ENCODE measurements at places on chromosomes 12 and 14.

DNA sequence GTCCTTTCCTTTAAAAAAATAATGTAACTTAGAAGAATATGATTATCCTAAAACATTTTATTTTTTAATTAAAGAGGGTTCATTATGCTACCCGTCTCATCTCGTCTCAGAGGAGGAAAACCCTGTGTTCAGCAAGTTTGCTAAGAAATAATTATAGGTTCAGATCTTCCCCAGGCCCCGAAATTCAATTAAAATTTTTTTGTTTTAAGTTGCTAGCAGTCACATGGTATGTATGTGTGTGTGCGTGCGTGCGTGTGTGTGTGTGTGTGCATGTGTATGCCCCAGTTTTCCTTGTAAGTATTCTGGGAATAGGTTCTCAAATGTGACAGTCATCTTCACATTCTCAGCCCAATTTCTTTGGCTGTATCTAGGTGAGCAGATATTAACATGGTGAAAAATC lies 86.6 kb upstream of the HOXC13 start:
- DNase-seq: no peak

DNA sequence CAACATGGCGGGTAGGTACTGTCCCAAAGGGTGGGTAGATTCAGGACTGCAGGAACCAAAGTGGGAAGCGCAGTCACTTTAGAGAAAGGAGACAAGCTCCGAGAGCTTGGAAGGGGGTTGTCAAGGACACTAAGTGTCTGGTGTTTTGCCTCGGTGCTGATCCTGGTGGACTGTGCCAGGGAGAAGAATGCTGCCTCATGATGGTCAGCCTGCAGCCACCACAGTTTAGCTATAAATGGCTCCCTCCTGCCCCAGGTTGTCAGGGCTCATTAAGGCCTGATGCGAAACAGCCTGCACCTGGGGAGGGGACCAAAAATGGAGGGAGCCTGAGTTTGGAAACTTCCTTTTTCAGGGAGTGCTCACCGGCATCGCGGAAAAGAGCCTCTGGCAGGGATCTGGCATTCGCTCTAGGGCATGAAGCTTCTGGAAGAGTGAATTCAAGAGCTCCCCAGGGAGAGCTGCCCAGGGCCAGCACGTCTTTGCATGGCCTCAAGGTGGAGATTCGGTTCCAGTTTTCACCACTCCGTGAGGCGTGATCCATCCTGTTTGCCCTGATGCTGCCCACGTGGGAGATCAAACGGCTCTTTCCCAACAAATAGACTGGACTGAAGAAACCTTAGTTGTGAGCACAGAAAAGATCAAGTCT lies 164.0 kb downstream of the FOXN3 start:
- no peak for DNase-seq

- DNase-seq: no peak
These were observed 218.4 kb downstream of the ADAMTS20 start for GRCh38 chr12:43333644-43334043.

DNA sequence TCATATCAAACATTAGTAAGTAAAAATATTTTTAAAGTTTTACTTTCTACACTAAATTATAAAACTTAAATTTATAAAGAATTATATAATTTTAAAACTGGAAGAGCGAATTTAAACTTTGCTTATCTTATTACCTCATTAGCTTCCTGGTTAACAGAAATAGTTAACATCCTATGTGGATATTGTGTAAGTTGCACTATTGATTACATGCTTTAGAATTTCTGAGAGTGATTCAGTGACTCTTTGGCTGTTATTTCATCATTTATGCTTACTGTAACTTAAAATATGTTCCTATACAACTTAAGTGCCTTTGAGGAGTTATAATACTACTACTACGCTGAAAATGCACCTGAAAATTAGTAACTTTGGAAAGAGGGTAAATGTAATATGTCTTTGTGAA lies 101.4 kb downstream of the FOXA1 start:
- DNase-seq: no peak

GRCh38 chr12:18363321-18363720 lies 102.0 kb downstream of the PIK3C2G start:
- no peak for DNase-seq

- no peak for DNase-seq
These were observed 1.1 kb downstream of the NUMB start for GRCh38 chr14:73457041-73457923.

- DNase-seq: peak; percentile 97
These were observed at the start of gene CFAP251 for GRCh38 chr12:121917950-121918678. CFAP251 (plus strand) TSS chr12:121918592; CDS start chr12:121921306, 2,714 bp downstream.

DNA sequence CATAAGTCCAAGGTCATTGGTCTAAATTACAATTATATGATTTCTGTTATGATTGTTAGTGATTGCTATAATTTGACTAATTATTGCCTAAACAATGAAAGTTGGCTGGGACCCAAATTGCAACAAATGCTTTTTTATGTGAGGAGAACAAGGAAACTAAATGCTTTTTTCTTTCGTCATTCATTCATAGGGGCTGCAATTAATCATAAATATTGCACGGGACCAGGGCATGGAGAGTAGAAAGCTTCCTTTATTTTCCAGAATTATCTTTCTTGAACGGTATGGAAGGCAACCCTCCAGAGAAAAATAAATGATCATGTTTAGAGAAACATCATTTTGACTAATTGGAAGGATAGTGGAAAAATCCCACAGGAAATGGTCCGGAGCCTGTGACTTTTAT lies 32.6 kb upstream of the ARHGAP5 start:
- no peak for DNase-seq

GRCh38 chr14:91242635-91243034 lies 1.9 kb downstream of the GPR68 start:
- no peak for DNase-seq

DNA sequence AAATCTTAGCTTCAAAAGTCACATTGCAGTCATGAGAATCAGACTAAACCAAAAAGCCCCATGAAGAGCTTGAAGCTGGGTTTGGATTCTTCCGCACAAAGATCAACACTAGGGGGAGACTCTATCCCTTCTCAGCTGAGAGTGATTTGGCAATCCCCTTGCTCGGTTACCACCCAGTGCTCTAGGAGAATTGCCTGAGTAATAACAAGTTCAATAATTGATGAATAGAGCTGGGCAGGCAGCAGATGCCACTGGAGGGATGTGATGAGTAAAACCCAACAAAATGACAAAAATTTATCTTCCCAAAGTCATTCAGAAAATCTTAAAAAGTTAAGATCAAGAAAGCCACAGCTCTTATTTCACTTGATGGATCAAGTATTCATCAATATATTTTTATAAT lies 185.6 kb upstream of the ARID2 start:
- DNase-seq: peak; percentile 51

DNA sequence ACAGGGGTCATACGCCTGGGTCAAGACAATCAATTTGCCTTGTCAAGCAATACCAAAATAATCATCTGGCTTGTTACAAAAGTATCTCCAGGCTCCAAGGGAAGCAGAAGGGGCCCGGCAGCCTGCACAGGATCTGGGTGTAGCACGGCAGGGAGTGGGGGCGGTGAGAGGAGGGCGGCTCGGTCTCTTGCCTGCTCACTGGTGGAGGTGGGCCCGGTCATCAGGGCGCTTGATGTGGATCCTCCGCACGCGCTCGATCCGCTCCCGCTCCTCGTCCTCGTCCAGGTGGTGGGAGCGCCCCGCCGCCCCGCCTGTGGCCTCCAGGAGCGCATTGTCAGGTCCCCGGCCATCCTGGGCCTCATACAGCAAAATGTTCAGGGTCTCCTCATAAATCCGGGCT lies 25.7 kb downstream of the KCTD10 start:
- DNase-seq: no peak

DNA sequence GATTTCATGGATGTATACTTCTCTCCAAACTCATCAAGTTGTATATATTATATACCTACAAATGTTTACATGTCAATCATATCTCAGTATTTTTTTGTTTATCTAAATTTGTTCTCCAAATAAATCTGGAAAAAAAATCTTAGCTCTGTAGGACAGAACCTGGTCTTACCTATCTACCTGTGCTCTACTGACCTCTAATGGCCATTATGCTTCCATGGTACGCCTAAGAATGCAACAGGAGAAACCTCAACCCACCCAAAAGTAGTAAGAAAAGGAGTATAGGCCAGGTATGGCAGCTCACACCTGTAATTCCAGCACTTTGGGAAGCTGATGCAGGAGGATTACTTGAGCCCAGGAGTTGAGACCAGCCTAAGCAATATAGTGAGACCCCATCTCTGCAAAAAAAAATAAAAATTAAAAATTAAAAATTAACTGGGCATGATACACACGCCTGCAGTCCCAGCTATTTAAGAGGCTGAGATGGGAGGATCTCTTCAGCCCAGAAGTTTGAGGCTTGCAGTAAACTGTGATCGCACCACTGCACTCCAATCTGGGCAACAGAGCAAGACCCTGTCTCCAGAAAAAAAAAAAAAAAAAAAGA lies 8.7 kb downstream of the OR11H4 start:
- DNase-seq: no peak

DNA sequence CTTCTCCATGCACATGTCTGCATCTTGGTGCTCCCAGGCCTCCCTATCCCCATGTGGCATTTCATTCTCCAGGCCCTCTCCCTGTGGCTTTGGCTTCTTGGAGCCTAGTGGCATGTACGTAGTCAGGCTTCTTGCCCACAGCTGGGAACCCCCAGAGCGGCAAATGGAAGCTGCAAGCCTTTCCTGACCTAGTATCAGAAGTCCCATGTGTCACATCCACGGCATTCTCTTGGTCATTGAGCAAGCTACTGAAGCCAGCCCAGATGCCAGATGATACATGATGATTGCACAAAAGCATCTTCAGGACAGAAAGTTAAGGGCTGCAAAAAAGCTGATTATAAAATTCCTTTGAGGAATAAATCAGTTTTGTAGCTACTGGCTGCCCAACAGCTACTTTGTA lies 154.9 kb downstream of the PELI2 start:
- DNase-seq: no peak

DNA sequence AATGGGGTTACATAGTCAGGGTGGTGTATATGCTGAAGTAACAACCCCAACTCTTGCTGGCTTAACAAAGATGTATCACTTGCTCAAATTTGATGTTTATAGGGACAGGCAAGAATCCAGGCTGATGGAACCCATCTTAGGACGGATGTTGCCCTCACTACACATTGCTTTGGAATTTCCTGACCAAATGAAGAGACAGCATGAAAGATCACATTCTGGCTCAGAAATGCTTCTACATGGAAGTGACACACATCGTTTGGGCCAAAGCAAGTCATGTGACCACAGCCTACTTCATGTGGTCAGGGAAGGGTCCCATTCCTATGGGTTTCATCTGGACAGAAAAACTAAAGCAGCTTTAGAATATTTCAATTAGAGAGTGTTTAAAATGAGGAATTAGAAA lies 345.8 kb downstream of the TMEM132D start:
- DNase-seq: no peak

DNA sequence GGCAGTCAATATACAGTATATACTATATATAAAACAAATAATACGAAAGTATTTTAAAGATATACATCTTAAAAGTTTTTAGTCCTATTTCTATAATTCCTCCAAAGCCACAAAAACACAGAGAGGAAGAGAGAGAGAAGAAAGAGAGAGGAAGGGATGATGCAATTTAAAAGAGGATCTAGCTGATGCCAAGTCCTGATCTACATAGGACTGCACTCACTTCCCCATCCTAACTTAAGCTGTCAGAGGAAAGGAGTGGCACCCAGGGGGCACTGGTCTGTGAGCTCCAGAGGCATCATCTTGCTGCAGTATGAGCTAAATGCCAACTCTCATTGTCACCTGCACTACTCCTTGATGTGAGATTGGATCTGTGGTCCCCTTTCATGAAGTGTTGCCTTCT lies 95.8 kb downstream of the C12orf42 start:
- DNase-seq: no peak

GRCh38 chr12:77229640-77230442 lies 164.5 kb upstream of the E2F7 start:
- DNase-seq: no peak

DNA sequence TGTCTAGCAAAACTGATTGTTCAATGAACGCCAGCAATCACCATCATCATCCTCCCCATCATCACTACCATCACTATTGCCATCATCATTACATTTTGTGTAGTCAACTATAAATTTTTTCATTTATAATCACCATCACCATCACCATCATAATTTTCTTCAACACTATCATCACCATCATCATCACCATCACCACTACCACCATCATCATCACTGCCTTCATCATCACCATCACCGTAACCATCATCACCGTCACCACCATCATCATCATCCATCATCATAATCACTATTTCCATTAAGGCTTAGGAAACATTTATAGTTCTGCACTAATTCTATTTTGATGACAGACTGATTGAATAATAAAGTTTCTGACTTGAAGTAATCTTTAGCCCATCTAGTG lies 434.8 kb upstream of the TMEM132C start:
- DNase-seq: no peak

DNA sequence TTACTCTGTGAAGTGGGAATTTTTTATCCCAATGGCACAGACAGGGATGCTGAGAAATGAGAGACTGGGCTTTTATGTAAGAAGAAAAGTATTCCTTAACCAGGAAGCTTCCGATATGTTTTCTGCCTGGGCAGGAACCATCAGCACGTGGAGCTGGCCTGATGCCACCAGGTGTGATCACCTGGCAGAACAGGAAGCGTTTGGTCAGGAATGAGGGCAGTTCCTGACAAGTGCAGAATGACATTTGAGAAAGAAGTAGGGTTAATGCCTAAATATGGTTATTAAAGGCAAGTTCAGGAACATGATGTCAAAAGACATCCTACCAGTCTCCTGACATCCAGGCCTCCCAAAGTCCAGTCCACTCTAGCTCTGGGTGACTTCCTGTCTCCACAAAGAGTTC lies 210.3 kb downstream of the NUAK1 start:
- peak; percentile 95 for DNase-seq

- no peak for DNase-seq
These were observed 637 bp downstream of the ACVRL1 start for GRCh38 chr12:51907856-51908425.

- DNase-seq: no peak
These were observed 71.8 kb downstream of the PAWR start for GRCh38 chr12:79618848-79619404.

DNA sequence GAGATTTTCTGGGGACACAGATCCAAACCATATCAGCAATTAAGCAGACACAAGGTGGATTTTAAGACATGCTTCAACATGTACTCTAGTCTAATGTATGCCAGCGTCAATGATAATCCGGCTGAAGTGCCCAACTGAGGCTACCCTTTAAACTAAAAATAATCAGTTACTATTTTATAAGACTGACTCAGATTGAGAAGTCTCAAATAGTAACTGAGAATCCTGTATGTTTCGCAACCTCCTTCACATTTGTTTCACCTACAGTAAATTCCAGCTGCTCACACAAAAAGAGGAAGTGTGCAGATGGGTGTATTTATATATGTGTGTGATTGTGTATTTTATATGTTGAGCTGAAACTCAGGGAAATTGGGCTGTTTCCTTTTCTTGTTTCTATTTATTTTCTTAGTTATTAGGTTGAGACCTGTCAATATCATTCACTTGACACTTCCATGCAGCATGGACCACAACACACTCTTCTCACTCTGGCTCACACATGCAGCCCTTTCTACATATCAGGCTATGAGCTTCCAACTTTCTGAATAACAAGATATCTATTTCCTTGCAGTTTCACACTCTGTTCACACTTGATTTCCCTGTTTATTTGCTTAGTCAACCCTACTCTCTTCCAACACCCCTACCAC lies 1224.9 kb upstream of the TMEM132C start:
- DNase-seq: no peak

- no peak for DNase-seq
These were observed 142.0 kb upstream of the SYT10 start for GRCh38 chr12:33581613-33582122.

GRCh38 chr12:93889516-93890212 lies 212.5 kb downstream of the CRADD start:
- DNase-seq: no peak

GRCh38 chr14:34538871-34539406 lies 562 bp downstream of the EAPP start:
- DNase-seq: no peak

GRCh38 chr12:123808167-123808566 lies 46.1 kb downstream of the DNAH10 start:
- no peak for DNase-seq
